ENCODE measurements at places on chromosomes 1 and 21. TPM values are rescaled to one million over a fixed set of nuclear protein-coding genes. Genes with fewer than 3 reads are reported as not detected.

GRIK1 gene
- not detected for total RNA-seq

PCNX2 gene
- 11.3 TPM for total RNA-seq

ACTN2 gene
- total RNA-seq, result not detected

EYA3 gene
- 5.2 TPM for total RNA-seq

DNASE2B gene
- not detected for total RNA-seq

BCL2L15 gene
- total RNA-seq, result 0.86 TPM

EFNA3 gene
- total RNA-seq, result 6.2 TPM

DVL1 gene
- 89.3 TPM for total RNA-seq

FASLG gene
- not detected for total RNA-seq

MROH7 gene
- not detected for total RNA-seq

ADAMTSL4 gene
- 4.8 TPM for total RNA-seq

ANGPTL7 gene
- total RNA-seq, result not detected

FAM151A gene
- total RNA-seq, result 0.15 TPM

RGS8 gene
- not detected for total RNA-seq

CFHR3 gene
- total RNA-seq, result 0.32 TPM

TIPRL gene
- 31.3 TPM for total RNA-seq
